NCI-H526 treated with DMSO at 0.1 percent for 48 hours (cell line): ENCODE measurements at places on chromosomes 5 and 9.

GRCh38 chr5:139882961-139883539, 87.4 kb downstream of the PSD2 start:
- DNase-seq: peak; percentile 30

- DNase-seq: no peak
These were observed 81.6 kb downstream of the PPP2R2B start for GRCh38 chr5:146796911-146797310.

GRCh38 chr5:26881901-26882300, 156.5 kb downstream of the CDH9 start:
- DNase-seq: no peak

DNA sequence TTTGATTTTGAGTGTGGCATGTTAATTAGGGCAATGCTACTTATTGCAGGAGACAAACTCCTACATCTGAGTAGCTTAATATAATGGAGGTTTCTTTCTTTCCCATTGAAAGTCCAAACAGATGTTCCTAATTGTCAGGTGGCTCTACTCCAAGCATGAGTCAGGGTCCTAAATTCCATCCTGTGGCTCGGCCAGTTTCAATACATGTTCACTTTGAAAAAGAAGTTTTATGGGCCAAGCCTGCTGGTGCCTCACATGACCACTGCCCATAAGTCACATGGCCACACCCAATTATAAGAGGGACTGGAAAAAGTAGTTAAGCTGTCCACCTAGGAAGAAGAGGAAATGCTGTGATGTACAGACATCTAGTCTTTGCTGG, 170.4 kb downstream of the ARRDC3 start:
- DNase-seq: no peak

DNA sequence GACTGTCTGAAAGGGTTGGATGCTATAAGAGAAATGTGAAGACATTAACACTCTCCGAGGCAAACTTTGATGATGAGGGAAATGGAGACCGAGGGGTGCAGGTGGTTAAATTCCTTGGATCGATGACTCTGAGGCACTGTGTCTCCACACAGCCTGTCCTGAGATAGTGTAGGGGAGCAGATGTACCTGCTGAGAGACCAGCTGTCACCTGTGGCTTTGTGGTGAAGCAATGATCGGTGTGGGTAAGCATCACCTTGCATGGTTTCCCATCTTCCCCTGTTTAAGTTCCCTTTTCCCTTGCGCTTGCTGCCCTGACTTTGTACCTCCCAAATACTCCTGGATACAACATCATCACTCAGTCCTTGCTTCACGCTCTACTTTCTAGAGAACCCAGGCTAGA, 9.8 kb upstream of the MIER3 start:
- DNase-seq: no peak

- DNase-seq: no peak
These were observed 7.1 kb downstream of the ZFP2 start for GRCh38 chr5:178902849-178903248.

GRCh38 chr5:6041977-6042550, 336.3 kb downstream of the MED10 start:
- DNase-seq: no peak

GRCh38 chr9:126619361-126620135, 5.8 kb downstream of the LMX1B start:
- DNase-seq: no peak

- DNase-seq: no peak
These were observed 89.5 kb downstream of the PHF2 start for GRCh38 chr9:93665637-93666438.

GRCh38 chr5:31023105-31023504, 170.4 kb upstream of the CDH6 start:
- DNase-seq: no peak

DNA sequence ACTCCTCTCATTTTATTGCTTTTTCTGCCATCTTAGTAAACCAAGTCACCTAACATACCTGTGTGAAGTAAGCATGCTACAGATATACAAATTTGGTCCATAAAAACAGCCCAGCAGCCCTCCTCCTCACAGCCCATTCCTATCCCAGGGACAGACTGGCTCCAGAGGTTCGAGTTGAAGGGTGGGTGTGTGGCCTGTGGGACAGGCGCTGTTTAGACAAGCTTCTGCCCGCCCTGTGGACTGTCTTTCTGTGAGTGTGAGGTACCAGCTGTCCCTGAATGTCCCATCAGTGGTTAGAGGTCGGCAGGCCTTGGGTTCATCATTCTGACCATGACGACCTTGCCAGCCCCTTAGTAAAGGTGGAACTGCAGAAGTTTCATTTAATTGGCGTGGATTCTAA, 82.0 kb downstream of the WNK2 start:
- no peak for DNase-seq

DNA sequence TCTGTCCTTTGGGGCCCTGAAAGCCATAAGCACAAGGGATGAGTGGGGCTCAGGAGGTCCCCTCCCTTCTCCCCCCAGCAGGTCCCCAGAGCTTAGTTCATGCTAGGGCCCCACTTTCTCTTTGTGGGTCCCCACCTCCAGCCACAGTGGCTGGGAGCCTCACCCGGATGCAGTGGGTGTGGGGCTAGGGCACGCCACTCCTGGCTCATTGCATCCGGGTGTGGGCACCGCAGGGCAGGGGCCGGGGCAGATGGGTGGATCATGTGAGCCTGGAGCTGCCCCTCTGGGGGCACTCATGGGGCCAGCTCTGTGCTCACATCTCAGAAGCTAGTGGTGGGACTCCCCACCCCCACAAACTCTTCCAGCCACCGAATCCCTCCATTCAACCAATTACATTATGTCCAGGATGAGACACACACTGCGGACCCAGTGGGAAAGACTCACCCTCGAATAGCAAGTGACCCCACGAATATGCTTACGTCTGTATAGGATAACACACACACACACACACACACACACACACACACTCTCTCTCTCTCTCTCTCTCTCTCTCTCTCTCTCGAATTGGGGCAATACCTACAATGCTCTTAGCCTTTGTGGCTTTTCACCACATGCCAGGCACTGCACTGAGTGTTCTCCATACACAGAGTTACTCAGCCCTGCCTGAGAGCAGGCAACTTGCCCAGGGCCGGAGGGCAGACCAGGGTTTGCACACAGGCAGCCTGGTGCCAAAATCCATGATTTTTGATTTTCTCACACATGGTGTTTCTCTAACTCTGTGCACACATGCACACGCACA, 16.8 kb upstream of the PHYKPL start:
- DNase-seq: no peak

DNA sequence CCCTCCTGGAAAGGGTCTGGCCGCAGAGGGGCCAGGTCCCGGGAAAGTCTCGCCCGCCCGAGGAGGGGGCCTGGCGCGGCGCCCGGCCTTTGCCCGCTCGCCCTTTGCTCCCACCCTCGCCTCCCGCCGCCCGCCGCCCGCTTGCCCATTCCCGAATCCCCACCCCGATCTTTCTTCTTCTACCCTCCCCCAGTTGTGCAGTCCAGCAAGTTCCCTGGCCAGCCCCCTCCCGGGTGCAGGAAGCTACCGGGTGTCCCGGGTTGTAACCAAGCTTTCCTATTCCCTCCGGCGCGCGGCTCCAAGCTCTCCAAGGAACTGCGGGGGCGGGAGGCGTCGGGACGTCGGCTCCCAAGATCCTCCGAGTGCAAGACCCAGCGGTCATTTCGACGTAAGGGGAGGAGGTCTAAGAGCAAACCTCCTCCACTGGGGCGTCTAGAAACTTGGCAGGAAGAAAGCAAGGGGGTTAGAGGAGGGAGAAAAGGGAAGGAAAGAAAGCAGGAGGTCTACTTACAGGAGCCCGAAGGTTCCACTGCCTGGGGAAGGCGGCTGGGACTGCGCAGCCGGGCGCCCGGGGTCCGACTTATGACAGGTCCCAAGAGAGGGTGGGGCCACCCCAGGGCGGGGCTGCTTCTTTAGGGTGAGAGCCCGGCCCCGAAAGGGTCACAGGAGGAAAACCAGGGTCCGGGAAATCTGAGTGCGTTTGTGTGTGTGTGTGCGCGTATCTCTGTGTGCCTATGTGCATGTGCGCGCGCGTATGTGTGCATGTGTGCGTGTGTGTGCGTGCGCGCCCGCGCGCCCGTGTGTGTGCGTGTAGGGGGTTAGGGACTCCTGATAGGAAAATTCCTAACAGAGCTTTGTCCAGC, at the start of gene PTGR1:
PTGR1 (minus strand) TSS at position 556 of the 863 bp plus-strand sequence. CDS start 2,225 bp downstream, outside the sequence.
- DNase-seq: peak; percentile 54

DNA sequence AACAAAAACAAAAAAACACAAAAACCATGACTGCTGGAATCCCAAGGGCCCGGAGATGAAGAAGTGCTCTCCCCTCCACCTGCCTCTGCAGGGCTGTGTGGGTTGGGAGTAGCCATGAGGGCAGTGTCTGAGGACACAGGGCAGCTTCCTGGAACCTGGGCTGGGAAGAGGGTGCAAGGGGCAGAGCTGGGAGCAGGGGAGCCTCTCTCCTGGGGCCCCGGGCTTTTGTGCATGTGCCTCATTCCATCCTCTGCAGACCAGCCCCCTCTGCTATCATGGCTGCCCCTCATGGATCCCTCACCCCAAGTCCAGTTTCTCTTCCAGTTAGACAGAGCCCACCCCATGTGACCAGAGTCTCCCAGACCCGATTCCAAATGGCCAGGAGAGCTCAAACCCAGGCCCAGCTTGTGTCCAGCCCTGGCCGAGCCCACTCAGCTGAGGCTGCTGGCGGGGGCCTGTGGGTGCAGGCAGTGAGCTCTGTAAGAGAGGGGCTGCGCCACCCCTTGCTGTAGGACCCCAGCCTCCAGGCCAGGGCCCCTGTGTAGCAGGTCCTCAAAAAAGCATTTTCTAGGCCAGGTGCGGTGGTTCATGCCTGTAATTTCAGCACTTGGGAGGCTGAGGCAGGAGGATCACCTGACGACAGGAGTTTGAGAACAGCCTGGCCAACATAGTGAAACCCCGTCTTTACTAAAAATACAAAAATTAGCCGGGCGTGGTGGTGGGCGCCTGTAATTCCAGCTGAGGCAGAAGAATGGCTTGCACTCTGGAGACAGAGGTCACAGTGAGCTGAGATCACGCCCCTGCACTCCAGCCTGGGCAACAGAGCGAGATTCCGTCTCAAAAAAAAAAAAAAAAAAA, 44.5 kb downstream of the PLPP7 start:
- no peak for DNase-seq

GRCh38 chr5:171801839-171802238, 16.2 kb downstream of the SMIM23 start:
- no peak for DNase-seq

DNA sequence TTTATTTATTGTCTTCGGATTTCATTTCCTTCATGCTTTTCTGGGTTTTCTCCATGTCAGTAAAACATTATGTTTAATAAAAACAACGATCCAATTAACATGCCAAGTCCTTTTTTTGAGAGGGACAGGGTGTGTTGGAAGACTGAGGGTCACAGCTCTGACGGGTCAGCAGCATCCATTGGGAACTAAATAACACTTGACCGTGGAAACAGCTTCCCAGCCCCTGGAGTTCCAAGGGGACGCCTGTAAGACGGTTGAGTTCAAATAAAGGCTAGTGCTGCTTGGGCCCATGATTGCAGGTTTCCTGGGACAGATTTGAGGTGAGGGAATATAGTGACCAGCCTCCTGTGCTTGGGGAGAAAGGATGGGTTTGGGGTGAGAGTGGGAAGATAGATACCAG, 30.4 kb upstream of the NEURL1B start:
- no peak for DNase-seq

- DNase-seq: peak; percentile 64
These were observed 2.1 kb upstream of the ZFR start for GRCh38 chr5:32446630-32447029.
